Natural killer cell (primary cell): ENCODE measurements at places on chromosomes 1 and 21. TPM values are rescaled to one million over a fixed set of nuclear protein-coding genes. Genes with fewer than 3 reads are reported as not detected.

- H3K27ac ChIP-seq, result no peak overlapping the region
- H3K4me3 ChIP-seq, result no peak overlapping the region
- no peaks in the 10 kb centered on the region for H3K4me1 ChIP-seq
- H3K27me3 ChIP-seq, result no peaks in the 10 kb centered on the region
These were observed 301.7 kb upstream of the PROX1 start for GRCh38 chr1:213685992-213686582.

- no peaks in the 10 kb centered on the region for H3K27me3 ChIP-seq
- peak overlapping the region; percentile 95 for H3K4me3 ChIP-seq
- no peaks in the 10 kb centered on the region for H3K36me3 ChIP-seq
- H3K27ac ChIP-seq, result no peak overlapping the region
These were observed 1.5 kb downstream of the XPR1 start for GRCh38 chr1:180633057-180634056.

DNA sequence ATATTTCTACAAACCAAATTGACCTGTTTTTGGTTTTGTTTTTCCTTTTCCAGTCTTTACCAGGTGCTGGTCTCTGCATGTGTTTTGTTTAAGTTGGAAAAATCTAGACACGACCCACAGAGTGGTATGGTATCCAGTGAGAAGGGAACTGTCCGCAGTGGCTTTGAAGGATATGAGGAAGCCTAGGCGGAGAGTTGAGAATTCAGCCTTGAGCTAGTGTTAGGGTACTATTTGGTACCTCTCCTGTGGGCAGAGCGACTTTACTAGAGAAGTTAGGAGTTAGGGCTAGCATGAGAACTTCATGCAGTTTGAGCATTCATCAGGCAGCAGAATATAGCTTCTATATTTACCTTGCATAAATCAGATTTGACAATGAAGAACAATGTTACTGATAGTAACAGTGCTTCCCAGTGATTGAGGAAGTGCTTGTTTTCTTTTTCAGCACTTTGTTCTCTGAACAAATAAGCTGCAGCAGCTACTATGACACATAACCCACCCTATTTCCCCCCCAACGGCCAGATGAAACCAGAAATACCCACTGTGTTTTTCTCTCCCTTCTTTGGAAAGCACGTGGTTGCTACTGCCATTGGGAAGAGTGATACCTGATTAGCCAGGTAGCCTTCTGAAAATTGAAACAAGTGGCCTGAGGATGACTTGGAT lies 19.0 kb downstream of the MRPS6 start:
- H3K4me1 ChIP-seq, result peaks cover 14% of the 10 kb centered on the region
- H3K4me3 ChIP-seq, result no peak overlapping the region
- H3K27ac ChIP-seq, result no peak overlapping the region
- peak; percentile 39 for DNase-seq

- no peak for DNase-seq
- no peak overlapping the region for H3K4me3 ChIP-seq
- H3K27ac ChIP-seq, result no peak overlapping the region
- no peaks in the 10 kb centered on the region for H3K36me3 ChIP-seq
- H3K27me3 ChIP-seq, result no peaks in the 10 kb centered on the region
- H3K4me1 ChIP-seq, result peaks cover 18% of the 10 kb centered on the region
These were observed 32.0 kb downstream of the CLCA1 start for GRCh38 chr1:86500714-86501113.

CNR2 gene
- 12.0 TPM for total RNA-seq

BRDT gene
- not detected for total RNA-seq

PBX1 gene
- total RNA-seq, result 0.54 TPM
